ENCODE measurements at places on chromosomes 1 and 21.

- DNase-seq = no peak
Measured at GRCh38 chr1:62922006-62922405, 138.1 kb downstream of the ATG4C start.

- DNase-seq = peak; percentile 81
Measured at GRCh38 chr1:1996207-1996651, 7.4 kb downstream of the CFAP74 start.

- no peak for DNase-seq
Measured at GRCh38 chr1:1763657-1764621, 14.3 kb downstream of the NADK start.

GRCh38 chr1:231634323-231635013 lies 7.9 kb downstream of the DISC1 start:
- no peak for DNase-seq

DNA sequence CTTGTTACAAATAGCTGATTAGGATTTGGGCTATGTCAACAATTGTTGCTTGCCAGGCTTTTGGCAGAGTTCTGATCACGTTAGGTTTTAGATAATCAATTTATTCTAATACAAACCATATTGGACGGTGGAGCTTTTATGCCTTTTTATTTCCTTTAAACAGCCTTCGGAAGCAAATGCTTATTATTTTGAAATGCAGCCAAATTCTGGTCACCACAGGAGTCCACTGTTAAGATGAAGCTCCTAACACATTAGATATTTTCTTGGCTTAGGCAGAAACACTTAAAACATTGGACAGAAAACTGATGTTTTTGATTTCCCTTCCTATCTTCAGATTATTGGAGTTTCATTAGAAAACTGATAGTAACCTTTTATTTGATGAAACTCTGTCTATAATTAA lies 82.9 kb downstream of the CENPF start:
- DNase-seq = no peak

- no peak for DNase-seq
Measured at GRCh38 chr1:229864686-229865230, 202.3 kb upstream of the GALNT2 start.

GRCh38 chr1:212007178-212007577 lies 28.2 kb downstream of the INTS7 start:
- DNase-seq = no peak

DNA sequence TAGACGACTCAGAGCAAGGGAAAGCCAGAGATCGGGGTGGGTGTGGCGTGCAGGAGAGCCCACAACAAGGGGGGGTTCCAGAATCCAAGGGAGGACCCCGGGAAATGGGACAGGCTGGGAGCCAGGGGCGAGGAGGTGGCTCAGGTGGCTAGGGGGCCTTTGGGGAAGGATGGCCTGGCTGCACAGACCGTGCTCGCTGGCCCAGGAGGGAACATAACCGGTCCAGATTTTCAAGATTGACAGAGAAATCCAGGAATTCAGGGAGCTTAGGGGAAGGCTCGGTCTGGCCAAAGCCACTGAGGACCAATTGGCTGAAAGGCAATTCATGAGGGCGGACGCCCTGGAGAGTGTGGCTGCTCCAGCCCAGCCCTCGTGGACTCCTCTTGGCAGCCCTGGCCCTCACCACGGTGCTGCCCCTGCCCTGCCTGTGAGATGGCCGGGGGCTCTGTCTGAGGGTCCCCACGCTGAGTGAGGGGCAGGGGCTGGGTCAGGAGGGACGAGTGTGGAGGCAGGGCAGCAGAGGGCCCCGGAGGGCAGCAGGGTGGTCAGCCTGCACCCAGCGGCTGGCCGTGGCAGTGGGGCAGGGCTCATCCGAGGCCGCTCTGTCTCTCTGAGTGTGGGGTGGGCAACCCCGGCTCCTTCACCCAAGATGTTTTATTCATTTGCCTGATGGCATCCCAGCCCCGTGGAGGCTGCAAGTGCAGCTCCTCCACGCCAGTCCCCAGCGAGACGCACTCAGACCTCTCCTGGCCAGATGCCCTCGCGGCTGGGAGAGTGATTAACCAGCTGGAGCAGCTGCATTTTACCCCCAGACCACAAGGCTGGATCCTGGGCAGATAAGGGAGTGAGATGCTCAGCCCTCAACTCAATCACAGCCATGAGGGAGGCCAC lies 5.6 kb upstream of the LRRC3 start:
- peak; percentile 25 for DNase-seq

DNA sequence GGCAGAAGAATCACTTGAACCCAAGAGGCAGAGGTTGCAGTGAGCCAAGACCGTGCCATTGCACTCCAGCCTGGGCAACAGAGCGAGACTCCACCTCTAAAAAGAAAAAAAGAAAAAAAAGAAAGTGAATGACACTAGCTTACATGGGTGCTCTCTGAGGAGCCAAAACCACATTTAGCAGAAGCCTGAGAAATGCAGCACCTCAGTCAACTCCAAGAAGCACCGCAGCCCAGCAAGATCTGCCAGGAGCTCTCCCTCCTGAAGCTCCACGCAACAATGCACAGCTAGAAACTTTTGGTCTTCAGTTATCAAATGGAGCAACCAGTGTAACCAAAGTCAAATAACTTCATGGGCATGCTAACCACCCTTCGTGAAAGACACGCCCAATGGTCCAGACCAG lies 229.1 kb downstream of the SETD4 start:
- no peak for DNase-seq

DNA sequence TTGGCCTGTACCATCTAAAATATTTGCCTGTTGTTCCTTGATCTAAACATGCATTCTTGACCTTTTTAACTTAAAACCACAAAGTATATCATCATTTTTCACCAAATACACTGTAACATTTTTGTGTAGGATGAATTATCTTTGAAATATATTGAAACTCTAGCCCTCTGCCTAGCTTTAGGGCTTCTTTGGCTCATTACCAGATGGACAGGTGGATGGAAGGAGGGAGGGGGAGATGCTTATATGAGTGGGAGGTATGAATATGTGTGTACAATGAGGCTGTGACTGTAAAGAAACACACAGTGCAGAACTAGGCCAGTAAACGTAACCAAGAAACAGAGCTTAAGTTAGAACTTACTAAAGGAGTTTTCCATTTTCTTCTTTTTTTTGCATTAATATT lies 118.5 kb downstream of the ESRRG start:
- DNase-seq = no peak

DNA sequence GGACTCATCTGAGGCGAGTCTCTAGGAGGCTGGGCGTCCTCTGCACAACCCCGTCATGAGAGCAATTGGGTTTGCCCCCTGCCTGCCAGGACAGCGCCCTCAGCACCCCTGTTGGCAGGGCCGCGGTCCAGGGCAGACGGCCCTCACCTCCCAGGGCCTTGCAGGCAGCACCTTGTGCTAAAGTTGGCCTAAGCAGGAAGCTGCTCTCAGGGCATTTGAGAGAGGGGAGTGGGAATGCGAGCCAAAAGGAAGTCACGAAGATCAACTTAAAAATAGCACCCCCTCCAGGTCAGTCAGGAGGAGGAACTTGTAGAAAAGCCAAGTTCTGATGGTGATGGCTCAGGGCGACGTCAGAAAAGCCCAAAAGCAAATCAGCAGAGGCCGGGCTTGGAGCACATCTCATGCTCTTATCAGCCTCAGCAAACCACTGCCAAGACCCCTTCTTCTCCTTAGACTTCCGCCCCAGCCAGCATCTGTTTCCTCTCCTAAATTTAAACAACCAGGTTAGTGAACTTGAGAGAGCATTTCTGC lies 12.6 kb upstream of the ADORA3 start:
- DNase-seq = peak; percentile 83

GRCh38 chr21:36241717-36242116 lies 78.3 kb upstream of the MORC3 start:
- DNase-seq = peak; percentile 24

DNA sequence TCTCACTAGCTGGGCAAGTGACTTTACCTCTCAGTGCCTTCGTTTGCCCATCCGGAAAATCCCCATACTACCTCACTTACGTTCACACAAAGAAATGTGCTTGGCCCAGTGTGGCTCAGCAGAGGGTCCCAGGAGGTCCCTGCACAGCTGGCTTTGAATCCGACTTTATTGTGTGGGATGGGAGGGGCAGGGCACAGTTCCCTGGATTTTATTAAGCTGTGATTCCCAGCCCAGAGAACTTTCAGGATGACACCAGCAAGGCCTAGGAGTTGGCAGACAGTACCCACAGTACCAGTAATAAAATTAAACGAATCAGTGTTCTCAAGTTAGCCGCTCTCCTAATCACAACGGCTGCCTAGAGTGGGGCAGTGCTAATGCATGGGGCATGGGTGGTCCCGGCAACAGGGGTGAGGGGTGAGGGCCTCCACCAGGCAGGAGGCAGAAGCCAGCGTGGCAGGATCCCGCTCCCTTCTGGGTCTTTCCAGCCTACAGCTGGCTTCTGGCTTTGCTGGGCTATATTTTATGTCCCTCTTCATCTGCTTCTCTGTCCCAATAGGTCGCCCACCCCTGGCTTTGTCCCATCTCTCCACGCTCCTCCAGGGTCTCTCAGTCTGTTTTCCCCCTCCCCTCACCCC lies 74.9 kb downstream of the VWA5B1 start:
- no peak for DNase-seq

DNA sequence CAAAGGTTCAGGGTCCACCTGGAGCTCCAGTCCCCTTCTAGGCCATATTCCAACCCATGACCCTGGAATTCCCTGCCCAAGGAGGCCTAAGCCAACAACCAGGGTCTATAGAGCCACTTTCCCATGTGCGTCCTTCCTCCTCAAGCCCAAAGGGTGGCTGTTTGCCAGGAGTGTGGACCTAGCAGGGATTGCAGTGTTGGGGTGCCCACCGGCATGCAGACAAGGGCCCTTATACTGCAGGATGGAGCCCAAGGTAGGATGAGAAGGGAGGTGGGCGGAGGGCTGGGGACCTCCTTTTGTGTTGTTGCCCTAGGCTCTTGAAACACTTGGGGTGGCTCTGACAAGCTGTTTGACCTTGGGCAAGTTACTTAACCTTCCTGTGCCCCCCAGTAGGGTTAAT lies 19.7 kb upstream of the ADGRB2 start:
- no peak for DNase-seq

GRCh38 chr1:215405211-215405610 lies 161.9 kb upstream of the KCTD3 start:
- no peak for DNase-seq

DNA sequence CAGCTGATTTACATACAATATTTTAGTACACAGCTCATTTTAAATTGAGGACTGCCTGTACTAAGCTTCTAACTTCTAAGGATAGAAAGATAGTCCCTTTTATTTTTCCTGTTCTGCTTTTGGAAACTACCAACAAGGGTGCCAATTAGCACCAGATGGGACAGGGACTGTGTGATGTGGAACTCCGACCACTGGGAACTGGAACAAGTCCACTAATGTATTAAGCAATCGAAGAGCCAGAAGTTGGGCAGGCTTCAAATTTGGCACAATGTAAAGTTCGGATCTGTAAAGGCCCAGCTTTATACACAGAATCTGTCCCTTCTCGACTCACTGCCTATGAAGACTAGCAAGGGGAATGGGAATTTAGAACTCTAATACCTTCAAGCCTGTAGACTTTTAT lies 149.3 kb downstream of the ZC3H11B start:
- DNase-seq = no peak

DNA sequence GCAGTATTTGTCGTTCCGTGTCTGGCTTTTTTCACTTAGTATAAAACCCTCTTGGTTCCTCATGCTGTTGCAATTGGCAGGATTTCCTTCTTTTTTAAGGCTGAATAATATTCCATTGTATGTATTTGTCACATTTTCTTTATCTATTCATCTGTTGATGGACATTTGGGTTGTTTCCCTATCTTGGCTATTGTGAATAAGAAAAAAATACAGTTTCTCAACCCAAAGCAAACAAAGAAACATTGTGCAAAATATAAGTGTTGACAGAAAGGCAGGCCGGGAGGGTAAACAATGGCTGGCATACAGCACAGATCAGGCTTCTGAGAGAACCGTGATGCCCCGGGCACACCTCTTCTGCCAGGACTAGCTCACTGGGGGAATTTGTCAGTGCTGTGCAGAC lies 26.9 kb downstream of the NENF start:
- DNase-seq = no peak

Data from OCI-M1 (cell line).